Natural killer cell treated with Interleukin-12 subunit alpha and Interleukin-12 subunit beta and Interleukin-15 and Interleukin-18, amount 100 ng/mL, for 72 hours (primary cell): ENCODE measurements at places on chromosomes 5 and 9. TPM values are rescaled to one million over a fixed set of nuclear protein-coding genes. Genes with fewer than 3 reads are reported as not detected.
A peak's percentile ranks its signal among the peaks of the same experiment; 100 is the strongest.

WDR38 gene
- total RNA-seq = not detected

GRCh38 chr9:109166771-109167601 lies at the start of gene FRRS1L:
FRRS1L (minus strand) TSS chr9:109167249; CDS start chr9:109167138, 111 bp downstream.
- peaks cover 2% of the 10 kb centered on the region for H3K4me1 ChIP-seq
- no peaks in the 10 kb centered on the region for H3K36me3 ChIP-seq
- DNase-seq = no peak
- H3K27ac ChIP-seq = no peak within 1 kb of the TSS

GRCh38 chr5:148060309-148060708 lies 3.5 kb upstream of the SPINK5 start:
- no peaks in the 10 kb centered on the region for H3K4me1 ChIP-seq
- H3K36me3 ChIP-seq = peaks cover 3% of the 10 kb centered on the region
- H3K27ac ChIP-seq = no peak overlapping the region
- no peak overlapping the region for H3K4me3 ChIP-seq
- DNase-seq = no peak

DNA sequence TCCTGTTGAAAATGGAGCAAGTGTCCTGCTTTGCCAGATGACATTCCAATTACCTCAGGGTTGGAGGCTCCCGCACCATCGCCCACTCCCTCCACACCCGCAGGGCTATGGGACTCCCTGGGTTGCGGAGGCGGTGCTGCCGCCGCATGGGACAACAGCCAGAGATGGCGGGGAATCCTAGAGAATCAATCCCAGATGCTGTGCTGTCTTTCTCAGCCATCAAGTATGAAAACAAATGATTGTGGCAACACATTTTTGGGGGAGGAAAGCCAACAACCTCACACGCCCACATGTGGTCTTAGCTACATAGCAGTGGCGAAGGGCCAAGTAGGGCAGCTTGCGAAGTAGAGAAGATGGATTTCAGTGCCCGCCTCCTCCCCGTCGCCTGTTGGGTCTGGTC lies 46.7 kb downstream of the IL31RA start:
- no peak overlapping the region for H3K27ac ChIP-seq
- no peak for DNase-seq
- H3K27me3 ChIP-seq = peaks cover 14% of the 10 kb centered on the region
- no peaks in the 10 kb centered on the region for H3K36me3 ChIP-seq
- peaks cover 19% of the 10 kb centered on the region for H3K4me1 ChIP-seq
- peak overlapping the region; percentile 2 for H3K4me3 ChIP-seq

DNA sequence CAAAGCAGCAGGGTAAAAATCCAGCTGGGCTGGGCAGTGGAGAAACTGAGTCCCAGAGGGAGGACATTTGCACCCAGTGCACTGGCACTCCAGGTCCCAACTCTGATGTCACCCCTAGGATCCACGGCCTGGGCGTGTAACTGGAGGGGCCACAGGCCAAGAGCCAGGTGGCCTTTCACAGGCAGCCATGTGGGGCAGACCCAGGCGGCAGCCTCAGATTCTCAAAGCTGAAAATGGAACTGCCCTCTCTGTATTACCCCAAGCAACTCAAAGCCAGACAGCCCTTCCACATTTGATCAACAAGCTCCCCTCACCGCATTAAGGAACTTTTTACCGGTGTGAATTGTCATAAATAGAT lies 46.7 kb downstream of the RASGEF1C start:
- peaks cover 28% of the 10 kb centered on the region for H3K27me3 ChIP-seq
- no peak overlapping the region for H3K4me3 ChIP-seq
- H3K4me1 ChIP-seq = no peaks in the 10 kb centered on the region
- peak; percentile 46 for DNase-seq
- H3K36me3 ChIP-seq = no peaks in the 10 kb centered on the region

DNA sequence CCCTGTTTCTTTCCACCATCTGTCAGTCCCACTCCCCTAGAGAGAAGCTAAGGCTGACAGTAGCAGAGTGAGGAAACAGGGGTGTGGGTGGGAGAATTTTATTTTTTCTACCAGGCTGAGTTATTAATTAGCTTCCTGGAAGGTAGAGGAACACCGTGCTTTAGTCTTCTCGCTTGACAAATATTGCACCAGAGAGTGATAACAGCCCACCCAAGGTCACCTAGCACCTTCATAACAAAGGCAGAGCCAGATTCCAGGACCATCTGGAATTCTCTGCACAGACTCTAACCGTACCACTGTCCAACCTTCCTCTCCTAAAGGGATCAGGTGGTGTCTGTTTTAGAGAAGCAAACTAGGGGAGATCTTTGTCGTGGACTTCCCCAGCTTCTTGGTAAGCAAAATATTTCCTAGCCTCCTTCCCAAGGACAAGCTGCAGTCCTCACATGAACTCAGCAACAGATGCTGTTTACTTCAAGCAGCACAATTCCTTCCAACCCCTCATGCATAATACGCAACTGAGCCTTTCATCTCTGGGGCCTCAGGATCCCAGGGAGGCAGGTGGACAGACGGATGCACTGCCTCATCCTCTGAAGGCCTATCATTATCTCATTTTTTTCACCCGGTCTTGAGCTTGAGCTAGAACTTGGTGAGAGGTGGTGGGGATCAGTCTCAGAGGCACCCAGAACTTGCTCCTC lies 308.7 kb upstream of the BRINP1 start:
- H3K36me3 ChIP-seq = no peaks in the 10 kb centered on the region
- H3K27me3 ChIP-seq = no peaks in the 10 kb centered on the region
- no peak for DNase-seq
- H3K27ac ChIP-seq = no peak overlapping the region
- H3K4me3 ChIP-seq = no peak overlapping the region

DNA sequence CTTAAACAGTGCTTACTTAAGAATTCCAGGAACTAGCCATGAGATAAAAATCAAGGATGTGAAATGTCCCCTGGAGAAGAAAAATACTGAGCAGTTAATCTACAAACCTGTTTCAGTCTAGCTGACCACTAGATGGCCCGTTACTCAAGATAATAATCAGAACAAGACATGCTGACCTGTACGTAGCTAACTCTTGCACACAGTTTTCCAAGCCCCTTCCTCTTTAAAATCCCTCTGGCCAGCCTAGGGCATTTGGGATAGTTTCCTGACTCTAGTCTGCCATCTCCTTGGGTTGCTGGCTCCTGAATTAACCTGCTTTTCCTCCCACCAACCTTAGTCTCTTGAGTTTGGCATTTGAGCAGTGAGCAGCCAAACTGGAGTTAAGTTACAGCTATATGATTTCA lies 59.2 kb upstream of the TRAF1 start:
- no peak for DNase-seq
- H3K36me3 ChIP-seq = no peaks in the 10 kb centered on the region
- no peak overlapping the region for H3K27ac ChIP-seq
- peaks cover 5% of the 10 kb centered on the region for H3K4me1 ChIP-seq
- H3K27me3 ChIP-seq = no peaks in the 10 kb centered on the region
- no peak overlapping the region for H3K4me3 ChIP-seq

CENPH gene
- total RNA-seq = 34.9 TPM

DNA sequence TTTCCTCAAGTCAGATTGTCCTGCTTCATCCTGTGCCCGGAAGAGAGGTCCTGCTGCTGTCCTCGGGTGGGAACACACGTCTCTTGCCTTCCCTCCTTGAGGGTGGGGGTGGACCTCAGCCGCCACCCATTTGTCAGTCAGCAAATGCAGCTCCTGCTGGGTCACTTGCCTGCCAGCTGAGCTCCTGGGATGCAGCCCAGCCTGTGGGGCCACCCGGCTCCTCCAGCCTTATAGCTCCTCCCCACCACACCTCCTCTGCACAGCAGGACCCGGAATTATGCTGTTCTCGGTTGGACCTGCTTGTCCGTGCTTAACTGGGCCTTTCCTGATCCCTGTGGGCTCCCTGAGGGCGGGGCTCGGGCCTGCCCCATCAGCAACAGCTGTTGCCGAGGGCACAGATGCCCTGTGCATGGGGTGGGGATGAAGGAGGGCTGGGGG lies 52.7 kb downstream of the RXRA start:
- H3K27me3 ChIP-seq = no peaks in the 10 kb centered on the region
- H3K36me3 ChIP-seq = no peaks in the 10 kb centered on the region
- H3K4me1 ChIP-seq = peaks cover 22% of the 10 kb centered on the region
- no peak for DNase-seq
- H3K27ac ChIP-seq = no peak overlapping the region

DNA sequence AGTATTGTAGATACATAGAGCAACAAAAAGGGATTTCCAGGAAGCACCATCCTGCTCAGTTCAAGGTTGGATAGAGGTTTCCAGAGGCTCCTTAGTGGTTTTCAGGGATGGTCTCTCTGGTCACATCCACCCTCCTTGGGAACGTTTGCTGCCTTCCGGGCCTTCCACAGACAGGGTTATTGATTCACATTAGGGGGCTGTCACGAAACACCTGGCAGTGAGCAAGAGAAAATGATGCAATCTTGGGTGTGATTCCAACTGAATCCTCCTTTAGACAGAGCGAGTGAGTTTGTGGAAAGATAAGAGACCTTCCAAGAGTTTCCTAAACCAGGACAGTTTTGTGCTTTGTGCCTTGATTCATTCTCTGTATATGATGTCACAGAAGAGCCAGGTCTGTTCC lies 43.8 kb upstream of the CTSL start:
- peaks cover 4% of the 10 kb centered on the region for H3K4me1 ChIP-seq
- no peak overlapping the region for H3K27ac ChIP-seq
- DNase-seq = no peak
- H3K36me3 ChIP-seq = no peaks in the 10 kb centered on the region
- H3K4me3 ChIP-seq = no peak overlapping the region
- no peaks in the 10 kb centered on the region for H3K27me3 ChIP-seq

DNA sequence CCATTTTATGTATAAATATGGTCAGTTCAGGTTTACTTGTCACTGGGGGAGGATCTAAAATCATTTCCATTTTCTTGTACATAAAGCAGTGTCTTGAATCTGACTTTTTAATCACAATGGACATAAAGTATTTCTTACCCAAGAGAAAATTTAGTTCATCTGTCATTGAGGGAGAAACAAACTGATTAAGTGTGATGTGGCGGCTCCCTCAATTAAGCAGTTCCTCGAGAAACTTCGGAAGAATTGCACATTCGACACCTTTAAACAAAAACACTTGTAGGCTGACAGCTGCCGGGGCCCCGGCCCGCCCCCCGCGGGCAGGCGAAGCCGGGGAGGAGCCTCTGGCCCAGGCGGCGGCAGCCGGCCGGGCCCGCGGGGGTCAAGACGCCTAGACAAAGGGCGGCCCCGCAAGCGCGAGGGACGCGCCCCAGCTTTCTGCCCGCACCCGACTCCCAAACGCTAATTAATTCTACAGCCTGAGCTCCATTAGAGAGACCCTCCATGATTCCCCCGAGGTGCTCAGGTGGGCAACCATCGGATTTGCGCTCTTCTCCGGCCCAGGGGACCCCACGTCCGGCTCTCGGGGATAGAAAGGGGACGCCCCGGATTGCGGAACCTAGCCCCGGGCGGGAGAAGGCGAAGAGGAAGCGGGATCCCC lies 750 bp downstream of the TRIM36 start:
- no peak overlapping the region for H3K27ac ChIP-seq
- H3K36me3 ChIP-seq = peaks cover 7% of the 10 kb centered on the region
- H3K27me3 ChIP-seq = peaks cover 39% of the 10 kb centered on the region
- peaks cover 10% of the 10 kb centered on the region for H3K4me1 ChIP-seq

NR2F1 gene
- total RNA-seq = not detected

- H3K36me3 ChIP-seq = no peaks in the 10 kb centered on the region
- no peaks in the 10 kb centered on the region for H3K4me1 ChIP-seq
- no peak overlapping the region for H3K27ac ChIP-seq
Measured at GRCh38 chr5:63089147-63089546, 510.5 kb downstream of the LRRC70 start.

- H3K4me3 ChIP-seq = no peak overlapping the region
- no peak overlapping the region for H3K27ac ChIP-seq
- no peaks in the 10 kb centered on the region for H3K4me1 ChIP-seq
- peaks cover 22% of the 10 kb centered on the region for H3K27me3 ChIP-seq
- DNase-seq = no peak
- H3K36me3 ChIP-seq = no peaks in the 10 kb centered on the region
Measured at GRCh38 chr9:115132648-115133047, 14.7 kb upstream of the TNC start.

GRCh38 chr5:95931079-95931833 lies 30.4 kb downstream of the ELL2 start:
- peaks cover 35% of the 10 kb centered on the region for H3K4me1 ChIP-seq
- H3K36me3 ChIP-seq = peaks cover 19% of the 10 kb centered on the region
- H3K27me3 ChIP-seq = no peaks in the 10 kb centered on the region
- H3K27ac ChIP-seq = peak overlapping the region; percentile 38

- H3K27me3 ChIP-seq = no peaks in the 10 kb centered on the region
- H3K36me3 ChIP-seq = peaks cover 4% of the 10 kb centered on the region
- no peak overlapping the region for H3K27ac ChIP-seq
- no peak for DNase-seq
- no peak overlapping the region for H3K4me3 ChIP-seq
Measured at GRCh38 chr5:23763170-23763569, 255.8 kb downstream of the PRDM9 start.

ACSL6 gene
- total RNA-seq = 0.67 TPM

ARRDC1 gene
- 56.6 TPM for total RNA-seq

GRCh38 chr5:181114844-181115778 lies 15.9 kb downstream of the OR2V1 start:
- H3K36me3 ChIP-seq = no peaks in the 10 kb centered on the region
- no peak overlapping the region for H3K4me3 ChIP-seq
- peaks cover 44% of the 10 kb centered on the region for H3K27me3 ChIP-seq
- H3K27ac ChIP-seq = no peak overlapping the region

- H3K27ac ChIP-seq = no peak overlapping the region
- H3K27me3 ChIP-seq = peaks cover 2% of the 10 kb centered on the region
- no peaks in the 10 kb centered on the region for H3K36me3 ChIP-seq
- no peaks in the 10 kb centered on the region for H3K4me1 ChIP-seq
- no peak overlapping the region for H3K4me3 ChIP-seq
Measured at GRCh38 chr5:100430268-100431195, 104.6 kb upstream of the FAM174A start.

- peak overlapping the region; percentile 74 for H3K4me3 ChIP-seq
- peaks cover 52% of the 10 kb centered on the region for H3K36me3 ChIP-seq
- peaks cover 66% of the 10 kb centered on the region for H3K4me1 ChIP-seq
- no peak for DNase-seq
- H3K27ac ChIP-seq = peak overlapping the region; percentile 84
- H3K27me3 ChIP-seq = no peaks in the 10 kb centered on the region
Measured at GRCh38 chr9:120916588-120916987, 10.0 kb downstream of the TRAF1 start.

OSTF1 gene
- total RNA-seq = 184 TPM

DNA sequence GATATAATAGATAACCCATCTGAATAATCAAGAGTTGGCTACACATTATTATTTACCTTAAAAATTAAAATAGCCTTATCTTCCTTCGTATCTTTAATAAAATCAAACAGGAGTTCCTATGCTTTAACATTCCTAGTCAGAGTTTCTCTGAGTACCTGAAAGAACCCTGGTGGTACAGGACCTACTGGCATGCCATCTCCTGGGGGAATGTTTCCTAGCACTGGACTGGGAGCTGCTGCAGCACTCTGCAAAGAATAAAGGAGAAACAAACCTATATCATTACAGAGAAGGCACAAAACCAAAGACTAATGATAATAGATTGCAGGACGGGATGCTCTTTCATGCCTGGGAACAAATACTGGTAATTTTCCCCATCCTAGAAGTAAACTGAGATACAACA lies 119.5 kb upstream of the ACOT12 start:
- H3K27me3 ChIP-seq = no peaks in the 10 kb centered on the region
- DNase-seq = no peak
- no peaks in the 10 kb centered on the region for H3K36me3 ChIP-seq
